Right ventricle myocardium superior (tissue), 1 donor: ENCODE measurements at places on chromosomes 7 and 10. TPM values are rescaled to one million over a fixed set of nuclear protein-coding genes. Genes with fewer than 3 reads are reported as not detected.

The KAZALD1 gene
- 5.0 TPM for total RNA-seq

The SPDYE5 gene
- total RNA-seq: not detected

The NME8 gene
- not detected for total RNA-seq

The CTTNBP2 gene
- 2.0 TPM for total RNA-seq

- no peak for DNase-seq
These were observed 120.2 kb downstream of the TEX36 start for GRCh38 chr10:125562737-125563136.

DNA sequence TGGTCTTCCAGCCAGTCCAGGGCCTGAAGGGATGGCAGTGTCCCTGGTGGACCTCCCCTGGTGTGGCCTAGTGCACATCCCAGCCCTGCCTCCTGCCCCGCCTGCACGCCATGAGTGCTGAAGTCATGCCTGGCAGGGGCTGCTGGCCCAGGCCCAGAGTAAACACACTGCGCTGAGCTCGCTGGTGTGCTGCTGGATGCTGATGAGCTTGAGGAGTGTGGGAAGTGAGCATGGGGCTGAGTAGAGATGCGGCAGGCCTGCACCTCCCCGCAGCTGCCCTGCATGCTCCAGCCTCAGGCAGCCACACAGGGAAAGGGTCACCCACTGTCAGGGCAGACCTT lies 43.2 kb downstream of the HTRA1 start:
- DNase-seq: peak; percentile 95

DNA sequence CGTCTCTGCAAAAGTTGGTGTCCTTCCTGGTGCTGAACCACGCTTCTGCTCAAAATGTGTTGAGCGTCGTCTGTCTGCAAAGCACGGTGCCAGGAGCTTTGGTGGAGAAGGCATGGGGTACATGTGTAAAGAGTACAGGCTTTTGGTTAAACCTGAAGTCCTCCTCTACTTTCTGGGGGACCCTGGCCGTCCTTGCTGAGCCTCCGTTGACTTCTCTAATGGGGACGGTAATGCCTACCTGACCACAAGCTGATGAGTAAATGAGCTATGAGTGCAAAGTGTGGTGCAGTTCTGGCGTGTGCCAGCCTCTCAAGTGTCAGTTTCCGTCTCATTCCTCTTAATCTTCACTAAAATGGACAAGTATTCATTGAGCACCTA lies 527 bp upstream of the HERPUD2 start:
- DNase-seq: no peak

GRCh38 chr7:122507591-122507990 lies 191.3 kb downstream of the RNF133 start:
- no peak for DNase-seq

DNA sequence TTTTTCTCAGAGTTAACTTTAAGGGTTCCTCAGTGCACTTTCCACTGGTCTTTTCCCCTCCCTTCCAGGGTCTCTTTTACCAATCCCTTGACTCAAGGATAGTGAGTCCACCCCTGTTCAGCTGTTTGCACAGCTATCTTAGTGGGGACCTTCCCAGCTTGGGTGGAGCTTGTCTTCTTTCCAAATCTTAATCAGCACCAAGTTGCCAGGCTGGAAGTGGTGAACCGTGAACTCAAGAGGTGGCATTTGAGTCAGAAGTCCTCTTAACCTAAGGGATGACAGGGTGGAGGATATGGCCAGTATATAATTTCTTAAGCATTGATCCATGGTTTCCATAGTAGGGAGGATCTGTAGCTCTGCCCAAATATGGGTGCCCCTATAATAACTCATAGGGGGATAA lies 25.0 kb downstream of the MAPK8 start:
- no peak for DNase-seq

DNA sequence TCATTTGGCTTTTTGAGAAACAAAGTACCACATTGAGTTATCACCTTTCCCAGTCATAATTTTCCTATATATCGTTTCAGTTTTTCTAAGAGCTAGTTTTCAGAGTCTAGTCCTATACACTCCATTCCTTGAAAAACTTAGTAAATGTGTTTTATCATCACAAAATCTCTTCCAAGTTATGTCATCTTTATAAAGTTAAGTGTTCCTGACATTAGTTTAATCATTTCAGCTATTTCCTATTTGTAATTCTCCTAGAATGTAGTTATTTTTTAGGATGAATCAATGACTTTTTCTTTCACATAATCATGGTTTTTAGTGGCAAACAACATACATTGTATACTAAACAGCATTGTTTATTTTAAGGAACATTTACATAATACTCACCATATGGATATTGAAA lies 191.7 kb upstream of the BET1 start:
- no peak for DNase-seq

GRCh38 chr10:17710181-17710580 lies 41.8 kb upstream of the TMEM236 start:
- no peak for DNase-seq

- peak; percentile 54 for DNase-seq
These were observed 168.3 kb downstream of the BMPER start for GRCh38 chr7:34073676-34074075.

DNA sequence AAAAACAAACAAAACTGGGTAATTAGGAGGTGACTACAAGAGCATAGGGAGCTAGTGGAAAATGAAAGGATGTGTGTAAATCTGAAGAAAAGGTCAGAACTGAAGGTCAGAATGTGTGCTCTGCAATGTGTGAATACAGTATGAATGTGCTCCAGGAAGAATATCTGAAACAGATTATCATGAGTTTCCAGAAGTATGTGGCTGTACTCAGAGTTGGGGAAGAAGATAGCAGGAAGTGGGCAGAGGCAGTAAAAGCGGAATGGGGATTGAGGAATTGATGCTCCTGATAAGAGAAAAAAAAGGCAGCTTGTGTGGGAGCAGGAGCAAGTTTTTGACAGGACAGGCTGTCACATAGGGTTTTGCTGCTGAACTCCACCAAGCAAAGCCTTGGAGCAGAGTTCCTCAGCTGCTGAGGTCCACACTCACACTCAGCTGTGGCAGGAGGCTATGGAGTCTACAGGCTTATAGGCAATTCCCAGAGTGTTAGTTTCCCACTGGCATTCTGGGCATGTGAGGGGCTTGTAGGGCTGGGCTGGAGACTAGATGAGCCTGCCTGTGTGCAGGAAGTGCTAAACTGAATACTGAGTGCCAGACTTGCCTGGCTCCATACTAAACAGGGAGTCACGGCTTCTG lies 22.9 kb downstream of the H2AZ2 start:
- no peak for DNase-seq

- no peak for DNase-seq
These were observed 266.4 kb upstream of the TCERG1L start for GRCh38 chr10:131577786-131578471.

- DNase-seq: peak; percentile 65
These were observed 85.6 kb downstream of the RNF216 start for GRCh38 chr7:5695727-5696345.

DNA sequence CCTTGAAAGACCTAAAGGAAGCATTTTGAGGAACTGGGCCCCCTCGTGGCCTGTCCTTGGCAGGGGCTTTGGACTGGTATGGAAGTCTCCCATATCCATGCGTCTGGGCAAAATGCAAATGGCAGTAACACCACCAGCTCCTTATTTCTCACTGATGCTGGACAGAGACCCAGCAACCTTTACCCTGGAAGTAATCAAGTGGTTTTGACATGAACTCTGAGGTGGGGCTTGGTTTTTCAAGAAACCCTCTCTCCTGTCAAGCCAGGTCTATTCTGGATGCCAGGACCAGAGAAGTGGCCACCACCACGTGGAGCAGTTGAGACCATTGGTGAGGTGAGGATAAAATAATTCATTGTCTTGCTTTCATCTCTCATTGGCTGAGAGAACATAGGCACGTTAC lies 84.4 kb downstream of the OTUD1 start:
- no peak for DNase-seq

DNA sequence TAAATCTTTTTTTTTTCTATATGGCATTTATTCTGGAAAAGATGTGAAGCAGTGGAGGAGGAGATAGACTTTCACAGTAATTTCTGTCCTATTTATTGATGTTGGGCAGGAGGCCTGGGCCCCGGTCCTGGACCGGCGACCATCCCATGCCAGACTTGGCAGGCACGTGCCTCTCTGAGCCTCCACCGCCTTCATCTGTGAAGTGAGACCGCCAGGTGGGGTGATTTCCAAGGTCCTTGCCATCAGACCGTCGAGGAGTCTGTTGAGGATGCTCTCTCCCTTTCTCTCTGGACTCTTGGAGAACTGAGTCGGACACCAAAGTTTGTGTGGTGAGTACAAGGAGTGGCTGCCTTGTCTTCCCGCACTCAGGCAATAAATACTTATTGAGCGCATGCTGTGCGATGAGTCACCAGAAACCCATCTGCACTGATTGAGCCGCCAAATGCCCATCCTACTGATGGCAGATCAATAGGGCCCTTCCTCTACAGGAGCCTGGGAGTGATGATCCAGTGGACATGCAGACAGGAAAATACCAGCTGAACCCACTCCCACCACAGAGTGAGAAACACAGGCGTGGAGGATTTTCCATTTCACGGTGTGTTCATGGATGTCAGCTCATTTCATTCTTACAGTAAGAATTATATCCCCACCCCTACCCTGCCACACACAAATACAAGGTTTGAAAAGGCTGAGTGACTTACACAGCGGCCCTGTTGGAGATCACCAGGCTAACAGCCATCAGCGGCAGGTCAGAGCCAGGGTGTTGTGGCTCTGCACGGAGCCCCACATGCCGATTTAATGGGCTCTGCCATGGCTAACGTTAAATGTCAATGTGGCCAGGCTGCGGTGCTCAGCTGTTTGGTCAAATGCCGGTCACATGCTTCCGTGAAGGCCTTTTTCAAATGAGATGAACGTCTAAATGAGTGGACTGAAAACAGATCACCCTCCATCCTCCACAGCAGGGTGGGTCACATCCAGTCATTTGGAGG lies 11.5 kb upstream of the PRKAG2 start:
- no peak for DNase-seq

DNA sequence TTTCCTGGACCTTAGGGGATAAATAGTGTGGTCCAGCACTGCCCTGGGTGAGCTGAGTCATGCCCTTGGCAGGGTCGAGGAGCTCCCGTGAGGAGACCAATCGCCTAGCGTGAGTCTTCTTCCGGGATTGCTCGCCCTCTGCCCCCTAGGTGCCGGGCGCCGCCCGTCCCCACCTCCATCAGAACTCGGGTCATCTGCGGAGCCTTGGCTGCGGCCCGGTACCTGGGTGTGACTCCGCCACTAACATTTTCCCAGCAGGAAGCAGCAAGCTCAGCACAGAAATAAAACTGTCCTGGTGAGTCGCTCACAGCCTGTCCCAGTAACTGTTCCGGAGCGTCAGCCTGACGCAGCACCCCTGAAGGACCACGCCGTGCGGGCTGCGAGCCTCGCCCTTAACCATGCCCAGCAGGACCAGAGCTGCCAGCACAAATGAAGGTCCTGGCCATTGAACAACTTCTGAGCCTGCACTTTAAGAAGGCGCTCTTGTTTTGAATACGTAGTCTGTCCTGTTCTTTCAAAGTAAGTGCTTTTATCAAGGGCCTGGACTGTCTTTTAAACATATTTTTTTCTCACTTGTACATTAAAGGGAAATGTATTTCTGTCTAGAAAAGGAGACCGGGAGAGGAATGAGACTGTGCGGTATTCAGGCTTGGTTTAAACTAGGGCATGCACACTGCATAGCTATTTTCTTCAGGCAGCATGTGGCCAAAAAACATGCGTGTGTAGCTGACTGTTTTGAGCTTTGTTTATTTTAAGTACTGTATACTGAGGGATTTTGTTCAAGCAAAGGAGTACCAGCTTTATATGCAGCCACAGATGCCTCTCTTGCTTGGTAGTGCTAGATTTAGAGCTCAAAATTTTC lies 136.7 kb downstream of the HECW1 start:
- no peak for DNase-seq

- no peak for DNase-seq
These were observed 95.6 kb downstream of the KMT2C start for GRCh38 chr7:152340161-152340560.

DNA sequence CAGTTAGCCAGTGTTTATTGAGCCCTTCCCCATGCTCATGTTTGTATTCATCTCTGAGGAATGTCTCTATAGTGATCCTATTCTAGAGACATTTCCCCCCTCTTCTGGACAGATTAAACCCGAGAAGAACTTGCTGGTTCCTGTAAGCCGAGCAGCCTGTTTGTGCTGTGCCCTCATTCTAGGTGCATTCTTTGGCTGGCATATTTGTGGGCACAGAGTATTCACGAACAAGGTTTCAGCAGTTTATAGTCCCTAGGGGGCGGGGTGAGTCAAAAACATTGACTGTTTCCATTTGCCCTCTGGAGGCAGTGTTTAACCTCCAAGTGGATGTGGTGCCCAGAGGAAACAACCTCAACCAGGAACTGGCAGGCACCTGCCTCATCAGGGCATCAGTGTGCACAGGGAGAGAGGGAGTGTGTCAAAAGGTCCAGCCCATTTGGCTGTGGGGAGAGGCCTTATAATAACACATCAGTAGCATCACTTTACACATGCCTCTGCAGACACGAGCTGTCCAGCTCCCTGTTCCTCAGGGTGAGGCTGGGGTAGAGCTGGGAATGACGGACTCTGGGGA lies 273.3 kb upstream of the LRGUK start:
- no peak for DNase-seq
